ENCODE measurements at places on chromosomes 16 and 17.

- no peak for DNase-seq
Measured at GRCh38 chr17:38727736-38728135, 2.4 kb upstream of the CISD3 start.

- DNase-seq: no peak
Measured at GRCh38 chr17:60579090-60579489, 20.9 kb upstream of the PPM1D start.

DNA sequence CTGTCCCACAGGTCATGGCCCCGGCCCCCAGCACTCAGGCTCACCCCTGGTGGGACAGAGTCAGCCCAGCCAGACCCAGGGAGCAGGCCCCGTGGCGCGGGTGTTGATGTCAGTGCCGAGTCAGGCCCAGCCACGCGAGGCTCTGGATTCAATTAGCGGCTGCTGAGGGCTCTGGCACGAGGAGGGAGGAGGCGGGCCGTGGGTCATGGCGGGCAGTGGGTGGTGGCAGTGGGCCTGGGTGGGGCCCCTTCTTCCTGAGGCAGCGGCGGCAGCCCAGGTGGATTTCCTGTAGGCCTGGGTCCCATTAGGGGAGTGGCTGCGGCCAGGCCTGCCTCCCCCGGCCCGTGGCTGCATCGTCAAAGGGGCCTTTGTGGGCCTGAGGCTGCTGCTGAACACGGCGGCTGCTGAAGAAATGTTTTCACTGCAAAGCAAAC lies 12.9 kb downstream of the VASN start:
- no peak for DNase-seq

GRCh38 chr16:73058221-73058615 lies 10.3 kb upstream of the ZFHX3 start:
- no peak for DNase-seq

GRCh38 chr17:1627982-1628855 lies at the start of gene SLC43A2:
Gene SLC43A2 (minus strand): TSS chr17:1628834. CDS start chr17:1627874, 960 bp downstream.
- peak; percentile 87 for DNase-seq

DNA sequence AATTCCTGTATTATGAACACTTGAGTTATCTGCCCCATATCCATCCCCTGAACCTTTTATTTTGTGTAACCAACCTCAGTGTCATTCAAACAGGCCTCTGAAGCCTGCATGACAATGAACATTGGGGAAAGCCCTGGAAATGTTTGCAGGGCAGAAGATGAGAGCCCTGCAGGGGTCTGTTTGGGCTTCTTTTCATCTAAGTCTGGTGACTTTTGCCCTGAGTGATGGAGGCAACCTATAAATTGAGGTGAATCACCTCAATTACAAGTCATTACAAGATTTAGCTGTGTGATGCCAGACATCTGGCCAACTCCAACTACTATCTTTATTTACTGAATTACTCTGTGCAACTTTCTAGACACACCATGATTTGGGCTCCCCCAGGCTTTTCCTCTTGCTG lies 189.2 kb downstream of the MAF start:
- no peak for DNase-seq

GRCh38 chr16:85642762-85643358 lies 29.7 kb downstream of the GSE1 start:
- DNase-seq: no peak

DNA sequence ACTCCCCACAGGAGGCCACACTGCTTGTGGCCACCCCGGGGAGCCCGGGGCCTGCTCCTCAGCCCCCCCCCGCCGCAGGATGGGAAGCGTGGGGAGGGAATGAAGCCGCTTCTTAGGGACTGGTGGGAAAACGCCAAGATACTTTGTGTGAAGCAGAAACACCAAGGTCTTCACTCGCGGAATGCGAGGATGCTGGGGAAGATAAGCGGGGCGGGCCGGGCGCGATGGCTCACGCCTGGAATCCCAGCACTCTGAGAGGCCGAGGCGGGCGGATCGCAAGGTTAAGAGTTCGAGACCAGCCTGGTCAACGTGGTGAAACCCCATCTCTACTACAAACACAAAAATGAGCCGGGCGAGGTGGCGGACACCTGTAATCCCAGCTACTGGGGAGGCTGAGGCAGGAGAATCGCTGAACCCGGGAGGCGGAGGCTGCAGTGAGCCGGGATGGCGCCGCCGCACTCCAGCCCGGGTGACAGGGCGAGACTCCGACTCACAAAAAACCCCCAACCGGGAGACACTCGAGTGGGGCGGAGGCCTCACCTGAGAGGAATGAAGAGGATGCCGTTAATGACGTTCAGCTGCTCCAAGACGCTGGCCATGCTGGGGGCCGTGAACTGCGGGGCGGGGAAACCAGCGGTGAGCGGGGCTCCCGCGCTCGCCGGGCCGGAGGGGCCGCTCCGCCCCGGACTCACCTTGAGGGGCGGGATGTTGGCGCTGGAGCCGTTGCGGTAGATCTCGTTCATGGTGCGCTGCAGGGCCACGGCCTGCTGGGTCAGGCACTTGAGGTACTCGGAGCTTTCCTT lies 20.3 kb downstream of the CLUH start:
- DNase-seq: no peak

GRCh38 chr17:31466096-31466760 lies 74.8 kb downstream of the RAB11FIP4 start:
- DNase-seq: no peak

- DNase-seq: peak; percentile 59
Measured at GRCh38 chr16:56611281-56611833, 3.0 kb downstream of the MT2A start.
